Aorta (tissue), 5 donors: ENCODE measurements at places on chromosomes 4 and X.

DNA sequence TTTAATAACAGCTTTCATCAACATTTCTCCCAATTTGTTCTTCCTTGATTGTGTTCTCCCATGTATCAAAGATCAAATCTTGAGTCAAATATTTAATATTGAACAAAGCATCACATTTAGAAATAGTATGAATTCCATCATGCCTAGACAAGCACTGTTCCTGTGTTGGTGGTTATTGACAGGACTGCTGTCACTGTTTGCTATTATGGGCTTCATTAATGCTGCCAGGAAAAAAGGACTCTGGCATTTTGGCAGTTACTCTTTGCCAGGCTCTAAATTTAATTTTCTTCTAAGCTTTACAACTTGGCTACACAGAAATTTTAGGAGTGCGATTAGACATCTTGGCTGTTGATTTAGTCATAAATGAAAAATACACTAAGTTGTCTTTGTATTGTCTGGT is 295.9 kb upstream of the NRK start:
- DNase-seq, result no peak

DNA sequence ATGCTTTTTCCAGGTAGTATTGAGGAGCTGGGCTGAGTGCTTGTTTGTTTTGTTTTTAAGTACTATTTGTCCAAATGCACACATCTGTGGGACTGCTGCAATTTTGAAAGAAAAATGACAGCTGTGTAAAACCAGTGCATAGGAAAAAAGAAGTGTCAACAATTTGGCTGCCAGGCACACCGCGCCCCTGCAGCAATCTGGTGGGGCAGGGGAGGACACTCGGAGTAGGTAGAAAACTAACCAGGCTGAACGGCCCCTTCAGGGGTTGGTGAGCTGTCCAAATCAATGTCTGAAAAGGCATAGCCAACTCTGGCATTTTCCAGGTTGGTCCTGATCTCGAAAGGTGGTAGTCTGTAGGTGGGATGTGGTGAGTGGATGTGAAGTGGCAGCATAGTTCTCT is 1.1 kb downstream of the LDOC1 start:
- no peak for DNase-seq

DNA sequence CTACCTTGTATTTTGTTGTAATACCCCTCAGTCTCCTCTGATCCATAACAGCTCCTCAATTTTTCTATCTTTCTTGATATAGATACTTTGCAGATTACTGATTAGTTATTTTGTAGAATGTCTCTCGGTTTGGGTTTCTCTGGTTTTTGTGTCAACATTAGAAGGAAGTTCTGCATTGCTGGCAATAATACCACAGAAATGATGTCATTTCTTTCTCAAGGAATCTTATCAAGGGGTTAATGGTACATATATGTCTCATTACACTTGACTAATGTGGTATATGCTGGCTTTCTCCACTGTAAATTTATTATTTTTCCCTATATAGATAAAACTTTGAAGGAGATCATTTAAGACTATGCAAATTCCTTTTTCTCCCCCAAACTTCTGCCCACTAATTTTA is 183.6 kb upstream of the DKK2 start:
- no peak for DNase-seq

GRCh38 chr4:96136056-96136455 is 296.2 kb downstream of the PDHA2 start:
- no peak for DNase-seq

DNA sequence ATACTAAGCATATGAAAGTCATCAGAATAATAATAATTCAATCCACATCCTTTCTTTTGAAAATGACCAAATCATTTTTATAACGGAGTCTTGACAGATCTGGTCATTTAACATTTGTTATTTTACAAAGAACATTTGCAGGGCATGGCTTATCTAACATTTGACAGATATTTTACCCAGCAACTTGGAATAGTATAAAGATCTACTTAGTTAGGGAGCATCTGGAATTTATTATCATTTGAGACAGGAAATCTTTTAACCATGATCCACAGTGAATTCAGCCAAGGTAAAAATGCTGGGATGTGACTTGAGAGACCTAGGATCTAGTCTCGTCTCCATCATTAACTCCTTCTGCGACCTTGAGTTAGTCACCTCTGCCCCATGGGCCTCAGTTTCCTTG is 22.4 kb downstream of the STARD8 start:
- DNase-seq, result no peak

- DNase-seq, result no peak
These were observed 136.1 kb downstream of the CEP135 start for GRCh38 chr4:56084851-56085250.

GRCh38 chr4:40763228-40763716 is 13.5 kb downstream of the NSUN7 start:
- no peak for DNase-seq

- no peak for DNase-seq
These were observed 14.8 kb downstream of the PJA1 start for GRCh38 chrX:69150281-69150960.

GRCh38 chr4:83618431-83618830 is 82.5 kb downstream of the GPAT3 start:
- no peak for DNase-seq

- no peak for DNase-seq
These were observed 6.0 kb upstream of the BCOR start for GRCh38 chrX:40103565-40104323.

DNA sequence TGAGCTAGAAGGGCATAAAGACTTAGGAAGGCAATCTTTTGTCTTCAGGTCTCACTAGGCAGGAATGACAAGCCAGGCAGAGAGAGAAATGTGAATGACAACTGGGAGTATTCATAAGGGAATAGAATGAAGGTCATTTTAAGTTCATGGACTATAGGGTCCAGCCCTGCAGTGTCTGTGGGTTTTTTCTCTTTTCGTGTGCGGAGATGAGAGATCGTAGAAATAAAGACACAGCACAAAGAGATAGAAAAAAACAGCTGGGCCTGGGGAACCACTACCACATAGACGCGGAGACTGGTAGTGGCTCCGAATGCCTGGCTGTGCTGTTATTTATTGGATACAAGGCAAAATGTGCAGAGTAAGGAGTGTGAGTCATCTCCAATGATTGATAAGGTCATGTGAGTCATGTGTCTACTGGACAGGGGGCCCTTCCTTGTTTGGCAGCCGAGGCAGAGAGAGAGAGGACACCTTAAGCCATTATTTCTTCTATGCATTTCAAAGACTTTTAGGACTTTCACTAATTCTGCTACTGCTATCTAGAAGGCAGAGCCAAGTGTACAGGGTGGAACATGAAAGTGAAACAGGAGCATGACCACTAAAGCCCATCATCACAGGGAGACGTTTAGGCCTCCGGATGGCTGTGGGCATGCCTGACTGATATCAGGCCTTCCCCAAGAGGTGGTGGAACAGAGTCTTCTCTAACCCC is 921.8 kb upstream of the PCDH10 start:
- DNase-seq, result no peak

DNA sequence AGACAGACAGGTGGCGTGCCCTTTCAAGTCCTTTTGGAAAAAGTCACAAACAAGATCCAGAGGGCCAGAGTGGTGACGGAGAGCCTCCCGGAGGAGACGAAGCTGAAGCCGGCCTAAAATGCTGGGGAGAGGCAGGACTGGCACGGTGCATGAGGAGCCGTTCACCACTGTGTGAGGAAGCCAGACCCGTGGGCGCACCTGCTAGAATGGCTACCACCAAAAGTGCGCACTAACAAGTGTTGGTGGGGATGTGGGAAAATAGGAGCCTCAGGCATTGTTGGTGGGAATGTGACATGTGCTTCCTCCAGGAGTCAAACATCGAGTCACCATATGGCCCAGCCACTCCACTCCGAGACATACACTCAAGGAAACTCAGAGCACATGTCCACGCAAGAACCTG is 67.4 kb upstream of the HELT start:
- no peak for DNase-seq

DNA sequence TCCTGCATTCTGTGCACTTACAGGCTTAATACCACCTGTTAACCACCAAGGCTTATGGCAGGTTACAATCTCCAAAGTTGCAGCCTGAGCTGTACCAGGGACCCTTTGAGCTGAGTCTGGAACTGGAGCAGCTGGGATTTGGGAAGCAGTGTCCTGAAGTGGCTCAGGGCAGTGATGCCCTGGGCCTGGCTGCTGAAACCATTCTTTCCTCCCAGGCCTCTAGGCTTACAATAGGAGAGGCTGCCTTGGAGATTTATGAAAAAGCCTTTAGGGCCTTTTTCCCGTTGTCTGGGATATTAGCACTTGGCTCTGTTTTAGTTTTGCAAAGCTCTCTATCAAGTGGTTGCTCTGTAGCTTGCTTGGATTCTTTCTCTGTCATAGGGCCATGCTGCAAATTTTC is 154.3 kb upstream of the CASK start:
- no peak for DNase-seq

- DNase-seq, result no peak
These were observed 1036.4 kb downstream of the PCDH18 start for GRCh38 chr4:136495851-136496250.

GRCh38 chrX:16018291-16018690 is 105.1 kb upstream of the GRPR start:
- DNase-seq, result no peak
